ENCODE measurements at places on chromosomes 7 and 10. TPM values are rescaled to one million over a fixed set of nuclear protein-coding genes. Genes with fewer than 3 reads are reported as not detected.
A peak's percentile ranks its signal among the peaks of the same experiment; 100 is the strongest.

DNA sequence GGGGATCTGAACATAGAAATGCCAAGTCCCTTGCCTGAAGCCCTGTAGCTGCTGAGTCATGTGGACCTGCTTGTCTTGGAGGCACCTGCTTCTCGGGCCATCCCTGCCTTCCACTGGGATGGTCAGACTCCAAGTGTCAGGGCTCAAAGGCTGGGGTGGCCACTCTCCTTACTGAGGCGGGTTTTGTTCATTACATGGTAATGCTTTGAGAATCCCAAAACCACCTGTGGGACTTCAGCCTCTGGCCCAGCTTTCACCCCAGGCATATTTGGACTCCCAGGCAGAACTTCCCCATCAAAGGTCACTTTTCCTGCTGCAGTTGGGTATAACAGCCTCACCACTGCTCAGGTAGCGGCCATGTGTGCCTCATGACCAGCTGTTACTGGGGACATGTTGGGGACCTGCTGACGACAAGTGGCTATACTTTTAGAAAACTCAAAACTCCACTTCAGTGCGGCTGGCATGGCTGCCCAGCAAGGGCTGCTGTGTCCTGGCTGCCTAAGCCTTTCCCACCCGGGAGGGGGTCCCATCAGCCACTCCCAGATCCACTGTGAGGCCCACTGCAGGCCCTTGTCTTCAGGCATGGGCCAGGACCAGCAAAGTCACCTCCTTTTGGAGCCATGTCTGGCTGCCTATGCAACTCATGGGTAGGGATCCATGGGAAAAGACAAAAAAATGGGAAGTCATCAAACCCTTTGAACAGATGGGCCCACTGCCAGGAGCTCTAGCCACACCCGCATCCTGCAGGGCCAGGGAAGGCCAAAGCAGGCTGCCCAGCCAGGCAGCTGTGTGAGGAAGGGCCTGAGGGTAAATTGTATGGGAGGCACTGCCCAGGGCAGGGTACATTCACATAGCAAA lies 96.7 kb downstream of the ARHGAP22 start:
- DNase-seq: no peak
- H3K4me3 ChIP-seq: no peak overlapping the region
- H3K27ac ChIP-seq: no peak overlapping the region
- no peaks in the 10 kb centered on the region for H3K27me3 ChIP-seq

GRCh38 chr10:58967551-58968388 lies 208.7 kb upstream of the PHYHIPL start:
- no peak overlapping the region for H3K27ac ChIP-seq
- no peaks in the 10 kb centered on the region for H3K27me3 ChIP-seq
- DNase-seq: peak; percentile 31

- no peak overlapping the region for H3K4me3 ChIP-seq
- H3K36me3 ChIP-seq: no peaks in the 10 kb centered on the region
- no peak for DNase-seq
- H3K27me3 ChIP-seq: no peaks in the 10 kb centered on the region
- no peaks in the 10 kb centered on the region for H3K4me1 ChIP-seq
Observed at GRCh38 chr10:88707429-88708155, 1.5 kb downstream of the LIPK start.

GRCh38 chr7:72925546-72926120 lies 738 bp downstream of the POM121 start:
- no peaks in the 10 kb centered on the region for H3K4me1 ChIP-seq
- no peaks in the 10 kb centered on the region for H3K36me3 ChIP-seq
- no peaks in the 10 kb centered on the region for H3K27me3 ChIP-seq
- no peak for DNase-seq
- peak overlapping the region; percentile 78 for H3K4me3 ChIP-seq

DNA sequence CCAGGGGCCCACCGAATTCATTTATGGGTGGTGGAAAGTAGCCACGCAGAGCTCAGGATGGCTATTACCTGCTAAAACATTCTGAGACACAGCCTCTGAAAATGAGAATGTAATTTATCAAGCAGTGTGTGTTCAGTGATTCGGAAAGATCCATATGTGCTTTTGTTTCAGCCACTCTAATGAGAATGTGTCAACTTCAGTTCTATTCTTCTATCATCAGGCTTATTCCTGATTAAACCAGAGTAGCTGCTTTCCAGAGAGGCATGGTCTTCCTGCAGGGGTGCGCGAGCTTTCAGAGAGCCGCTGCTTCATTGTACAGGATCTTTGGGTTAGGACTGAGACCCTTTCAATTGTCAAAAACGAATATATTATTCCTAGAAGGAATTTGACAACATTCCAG lies 167.6 kb downstream of the OTUD1 start:
- no peaks in the 10 kb centered on the region for H3K36me3 ChIP-seq
- no peak for DNase-seq
- no peak overlapping the region for H3K27ac ChIP-seq
- H3K4me1 ChIP-seq: no peaks in the 10 kb centered on the region

GRCh38 chr7:108384716-108385483 lies 71.3 kb downstream of the NRCAM start:
- no peak overlapping the region for H3K27ac ChIP-seq
- no peaks in the 10 kb centered on the region for H3K4me1 ChIP-seq
- no peak overlapping the region for H3K4me3 ChIP-seq
- no peaks in the 10 kb centered on the region for H3K36me3 ChIP-seq

GRCh38 chr7:102721-103120 lies 89.7 kb upstream of the FAM20C start:
- DNase-seq: no peak
- H3K27ac ChIP-seq: no peak overlapping the region
- H3K4me1 ChIP-seq: no peaks in the 10 kb centered on the region
- H3K27me3 ChIP-seq: no peaks in the 10 kb centered on the region
- H3K36me3 ChIP-seq: no peaks in the 10 kb centered on the region
- H3K4me3 ChIP-seq: no peak overlapping the region

DNA sequence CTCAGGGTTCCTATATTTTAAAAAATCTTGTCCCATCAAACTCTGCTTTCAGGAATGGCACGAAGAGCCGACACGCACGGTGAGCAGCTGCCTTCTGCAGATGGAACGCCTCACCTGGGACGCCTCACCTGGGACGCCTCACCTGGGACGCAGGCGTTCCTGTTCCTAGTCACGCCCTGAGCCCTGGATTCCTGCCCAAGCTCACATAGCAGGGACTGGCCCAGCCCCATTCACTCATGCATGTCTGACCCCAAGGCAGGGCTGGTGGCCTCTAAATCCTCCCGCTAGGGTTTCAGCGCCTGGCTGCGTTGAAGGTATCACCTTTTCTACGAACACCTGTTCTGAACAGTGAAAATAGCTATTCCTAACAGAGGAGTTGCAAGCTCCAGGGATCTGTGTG lies 49.8 kb downstream of the CARD11 start:
- H3K4me3 ChIP-seq: no peak overlapping the region
- no peak overlapping the region for H3K27ac ChIP-seq
- DNase-seq: no peak
- no peaks in the 10 kb centered on the region for H3K36me3 ChIP-seq

The FAM13C gene
- 6.9 TPM for total RNA-seq

The ZNF488 gene
- 0.44 TPM for total RNA-seq

The PODXL gene
- 55.6 TPM for total RNA-seq

The UBE2D1 gene
- total RNA-seq: 10.4 TPM

All from breast epithelium (tissue), 4 donors.